Umbilical cord (tissue), 2 donors: ENCODE measurements at places on chromosomes 1 and 21. TPM values are rescaled to one million over a fixed set of nuclear protein-coding genes. Genes with fewer than 3 reads are reported as not detected.

THEM5 gene
- total RNA-seq: not detected

VCAM1 gene
- total RNA-seq: 37.6 TPM

C1QB gene
- 201 TPM for total RNA-seq

SPRR2A gene
- not detected for total RNA-seq

NUDC gene
- 18.5 TPM for total RNA-seq

NR1I3 gene
- total RNA-seq: 0.48 TPM

TRMT1L gene
- 21.2 TPM for total RNA-seq

ZNF683 gene
- total RNA-seq: 1.4 TPM

ATP1A4 gene
- total RNA-seq: 0.96 TPM

ARTN gene
- total RNA-seq: 4.8 TPM

DISP3 gene
- 0.96 TPM for total RNA-seq

AMY1A gene
- 0.48 TPM for total RNA-seq

DNA sequence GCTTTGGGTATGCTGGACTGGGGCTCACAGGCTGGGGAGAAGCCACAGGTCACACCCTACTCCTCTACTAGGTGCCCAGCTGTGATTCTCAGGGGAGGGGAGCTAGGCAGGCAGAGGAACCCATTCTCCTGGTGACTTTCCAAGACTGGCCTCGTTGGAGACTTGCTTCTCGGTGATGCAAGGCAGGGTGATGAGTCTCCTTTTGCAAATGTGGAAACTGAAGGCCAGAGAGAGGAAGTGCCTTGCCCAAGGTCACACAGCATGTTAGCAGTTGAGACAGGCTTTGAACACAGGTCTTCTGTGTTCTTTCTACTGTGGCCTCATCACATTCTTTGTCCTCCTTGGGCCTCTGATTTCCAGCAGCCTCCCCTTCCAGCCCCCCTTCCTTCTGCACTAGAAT is 20.5 kb upstream of the C1QA start:
- DNase-seq: no peak

DNA sequence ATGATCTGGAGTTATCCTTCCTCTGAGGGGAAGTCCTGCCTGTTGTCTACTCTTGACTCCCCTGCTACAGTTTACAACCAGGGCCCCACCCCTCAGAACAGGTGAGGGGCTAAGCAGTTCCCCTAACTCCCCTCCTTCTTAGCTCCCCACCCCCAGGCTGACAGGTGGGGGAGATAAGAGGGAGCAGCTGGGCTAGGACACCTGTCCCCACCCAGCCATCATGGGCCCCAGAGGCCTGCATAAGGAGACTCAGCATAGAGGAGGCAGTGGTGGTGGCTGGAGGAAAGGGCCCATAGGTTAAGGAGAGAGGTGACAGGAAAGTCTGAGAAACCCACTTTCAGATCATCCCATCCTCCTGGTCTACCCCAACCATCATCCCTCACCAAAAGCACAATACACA is 6.8 kb downstream of the MEF2D start:
- DNase-seq: no peak

DNA sequence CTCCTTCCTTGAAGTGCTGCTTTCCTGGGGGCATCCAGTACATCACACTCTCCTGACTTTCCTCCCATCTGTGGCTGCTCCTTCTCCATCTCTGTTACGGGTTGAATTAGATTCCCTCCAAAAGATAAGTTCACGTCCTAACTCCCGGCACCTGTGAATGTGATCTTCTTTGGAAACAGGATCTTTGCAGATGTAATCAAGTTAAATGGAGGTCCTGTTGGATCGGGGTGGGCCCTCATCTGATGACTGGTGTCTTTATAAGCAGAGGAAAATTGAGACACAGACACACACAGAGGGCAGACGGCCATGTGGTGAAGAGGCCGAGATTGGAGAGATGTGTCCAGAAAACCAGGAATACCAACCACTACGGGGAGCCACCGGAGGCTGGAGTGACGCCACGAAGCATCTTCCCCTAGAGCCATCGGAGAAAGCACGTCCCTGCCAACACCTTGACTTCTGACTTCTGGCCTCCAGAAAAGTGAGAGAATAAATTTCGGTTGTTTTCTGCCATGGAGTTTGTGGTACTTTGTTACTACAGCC is 36.0 kb downstream of the ZBTB18 start:
- DNase-seq: no peak

GRCh38 chr1:47181095-47181954 is 8.5 kb downstream of the PDZK1IP1 start:
- no peak for DNase-seq

DNA sequence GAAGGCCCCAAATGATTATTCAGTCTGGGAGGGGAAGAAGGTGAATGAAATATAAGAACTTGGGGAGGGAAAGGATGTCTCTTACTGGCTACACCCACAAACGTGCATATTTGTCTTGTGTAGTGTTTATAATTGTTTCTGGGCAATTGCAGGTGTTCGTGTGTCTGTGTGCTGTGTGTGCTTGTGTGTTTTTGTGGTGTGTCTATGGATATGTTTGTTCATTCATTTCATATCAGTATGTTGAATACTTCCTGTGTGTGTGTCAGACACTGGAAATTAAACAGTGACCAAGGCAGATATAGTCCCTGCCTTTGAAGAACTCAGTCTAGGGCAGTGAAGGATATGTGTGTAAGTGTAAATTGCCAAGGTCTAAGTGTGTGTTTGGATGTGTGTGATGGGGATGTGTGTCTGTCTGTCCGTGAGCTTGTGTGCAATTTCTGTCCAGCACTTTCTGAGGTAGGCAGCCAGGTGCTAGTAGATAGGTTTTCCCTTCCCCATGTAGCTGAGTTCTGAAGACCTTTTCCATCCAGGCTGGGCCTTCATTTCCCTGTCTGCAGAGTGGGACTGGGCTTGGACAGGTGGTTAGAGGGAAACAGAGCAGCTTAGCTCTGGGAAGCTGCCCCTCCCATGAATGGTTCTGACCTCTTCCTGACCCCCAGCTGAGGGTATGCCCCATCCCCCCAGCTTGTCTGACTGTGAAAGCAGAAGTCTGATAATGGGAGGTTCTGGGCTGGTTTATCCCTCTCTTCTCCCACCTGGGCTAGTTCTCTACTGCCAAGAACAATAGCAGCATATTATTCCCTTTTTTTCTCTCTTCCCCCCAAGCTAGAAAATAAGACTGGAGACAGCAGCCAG is 3.8 kb downstream of the AGO1 start:
- DNase-seq: no peak

DNA sequence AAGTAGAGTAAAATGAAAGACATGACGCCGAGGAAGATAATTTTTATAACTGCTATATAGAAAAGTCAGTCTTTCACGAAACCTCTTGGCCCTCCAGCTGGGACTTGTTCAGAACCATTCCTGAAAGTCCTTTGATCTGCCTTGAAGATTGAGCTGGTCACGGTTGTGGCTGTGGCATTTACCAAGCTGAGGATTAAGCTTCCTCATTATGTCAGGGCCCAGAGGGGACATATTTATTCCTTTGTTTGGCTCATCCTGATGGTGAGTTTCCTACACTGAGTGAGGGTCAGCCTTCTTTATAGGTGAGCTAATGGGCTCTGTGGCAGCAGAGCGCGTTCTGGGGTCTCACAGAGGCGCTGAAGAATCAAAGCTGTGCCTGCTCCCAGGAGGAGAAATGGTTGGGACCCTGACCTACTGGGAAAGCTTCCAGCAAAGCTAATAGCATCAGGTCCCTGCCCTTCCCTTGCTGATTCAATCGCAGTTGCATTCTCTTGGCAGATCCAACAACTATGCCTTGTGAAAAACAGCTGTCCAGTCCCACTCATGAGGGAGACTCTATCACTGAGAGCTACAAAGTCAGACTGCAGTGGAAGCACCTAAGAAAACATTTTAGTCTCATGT is 43.2 kb upstream of the PBX1 start:
- DNase-seq: peak; percentile 61

DNA sequence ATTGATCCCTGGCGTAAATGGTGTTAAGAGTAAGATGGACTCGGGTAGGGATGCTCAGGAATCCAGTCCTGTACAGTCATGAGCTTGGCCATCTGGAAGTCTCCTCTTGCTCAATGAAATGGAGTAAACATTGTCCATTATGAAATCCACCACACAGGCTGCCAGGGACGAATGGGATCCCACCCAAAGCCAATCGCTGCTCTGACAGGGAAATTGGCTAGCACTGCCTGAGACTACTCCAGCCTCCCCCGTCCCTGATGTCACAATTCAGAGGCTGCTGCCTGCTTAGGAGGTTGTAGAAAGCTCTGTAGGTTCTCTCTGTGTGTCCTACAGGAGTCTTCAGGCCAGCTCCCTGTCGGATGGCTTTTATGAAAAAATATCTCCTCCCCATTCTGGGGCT is at the start of gene HSD11B1:
HSD11B1 (plus strand) TSS at position 263 of the 400 bp plus-strand sequence; CDS start at position 360, 97 bp downstream.
- peak; percentile 25 for DNase-seq

DNA sequence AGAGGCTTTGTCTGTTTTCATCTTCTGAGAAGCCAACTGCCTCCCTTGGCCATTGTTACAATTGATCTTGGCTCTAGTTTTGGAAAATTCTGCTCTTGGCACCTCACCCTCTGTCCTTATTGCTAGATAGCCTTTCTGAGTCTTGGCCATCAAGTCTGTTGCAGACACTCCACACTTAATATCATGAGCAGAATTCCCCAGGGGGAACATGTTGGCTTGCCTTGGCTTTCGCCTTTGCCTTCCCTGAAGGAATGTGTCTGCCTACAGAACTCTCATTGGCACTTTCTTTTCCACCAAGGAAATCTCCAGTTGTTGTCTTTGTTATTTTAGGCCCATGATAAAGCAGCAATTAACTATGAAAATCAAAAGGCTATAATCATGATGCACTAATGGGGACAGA is 42.7 kb upstream of the LDLRAP1 start:
- DNase-seq: peak; percentile 37

GRCh38 chr1:121595089-121595488 is 410.3 kb downstream of the SRGAP2C start:
- DNase-seq: no peak

GRCh38 chr1:96095849-96096612 is 625.6 kb upstream of the PTBP2 start:
- DNase-seq: no peak

DNA sequence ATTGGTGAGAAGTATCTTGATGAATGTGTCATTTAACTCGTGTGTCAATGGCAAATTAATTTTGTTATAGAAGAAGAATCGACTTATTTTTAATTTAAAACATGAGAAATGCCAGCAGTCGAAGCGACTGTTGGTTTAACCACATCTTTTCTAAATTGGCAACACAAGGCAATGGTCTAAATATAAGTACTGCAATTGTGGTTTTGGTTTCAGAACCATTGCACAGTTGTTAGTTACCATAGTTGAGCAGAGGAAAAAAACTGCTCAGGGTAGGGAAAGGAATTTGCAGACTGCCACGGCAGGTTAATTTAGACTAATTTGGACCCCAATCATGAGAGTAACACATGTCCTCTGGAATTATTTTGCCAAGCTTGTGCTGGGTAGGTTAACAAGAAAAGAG is 185.6 kb upstream of the RUNX1 start:
- no peak for DNase-seq

DNA sequence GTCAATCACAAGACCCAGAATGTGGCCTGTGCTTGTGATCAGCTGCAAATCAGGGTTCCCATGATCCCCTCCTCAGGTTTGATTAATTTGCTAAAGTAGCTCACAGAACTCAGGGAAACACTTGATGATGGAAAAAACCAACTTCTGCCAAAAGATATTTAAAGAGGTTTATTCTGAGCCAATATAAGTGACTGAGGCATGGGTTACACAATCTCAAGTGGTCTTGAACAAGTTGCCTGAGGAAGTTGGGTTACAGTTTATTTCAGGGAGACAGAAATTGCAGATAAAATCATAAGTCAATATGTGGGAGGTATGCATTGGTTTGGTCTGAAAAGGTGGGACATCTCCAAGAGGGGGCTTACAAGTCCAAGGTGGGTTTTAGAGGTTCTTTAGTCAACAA is 243.1 kb downstream of the S1PR1 start:
- no peak for DNase-seq

DNA sequence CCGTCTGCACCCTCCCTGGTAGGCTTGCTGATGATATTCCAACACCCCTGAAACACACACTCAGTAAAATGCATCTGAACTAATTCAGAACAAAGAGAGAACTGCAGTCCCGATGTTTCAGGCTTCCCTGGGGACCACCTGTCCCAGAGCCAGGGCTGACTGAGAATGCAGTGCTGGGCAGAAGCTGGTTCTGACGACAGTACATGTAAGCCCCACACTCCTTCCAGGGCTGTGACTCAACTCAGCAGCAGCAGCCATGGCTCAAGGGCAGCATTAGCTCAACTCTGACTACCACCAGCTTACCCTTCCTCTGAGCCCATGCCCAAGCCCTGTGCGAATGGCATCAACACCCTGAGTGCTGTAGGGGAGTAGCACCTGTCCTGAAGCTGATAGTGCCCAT is 56.4 kb upstream of the SIPA1L2 start:
- no peak for DNase-seq

DNA sequence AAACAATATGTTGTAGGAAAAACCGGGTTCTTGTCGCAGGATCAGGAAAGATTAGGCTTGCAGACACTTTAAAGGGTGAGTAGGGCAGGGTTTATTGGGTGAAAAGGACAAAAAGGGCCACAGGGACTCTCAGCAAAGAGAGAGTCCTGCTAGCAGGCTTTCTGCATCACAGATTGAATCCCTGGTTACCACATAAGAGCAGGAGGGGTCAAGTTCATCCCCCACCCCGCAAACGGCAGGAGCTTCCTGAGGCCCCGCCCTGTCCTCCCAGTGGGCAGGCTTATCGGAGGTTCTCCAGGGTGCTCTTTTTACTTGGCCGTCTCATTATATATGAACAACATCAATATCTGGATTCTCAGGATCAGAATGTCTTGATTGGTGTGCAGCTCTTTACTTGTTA is 47.7 kb downstream of the SYCP1 start:
- DNase-seq: no peak

- DNase-seq: no peak
Observed at GRCh38 chr1:212976586-212976985, 26.2 kb downstream of the VASH2 start.

DNA sequence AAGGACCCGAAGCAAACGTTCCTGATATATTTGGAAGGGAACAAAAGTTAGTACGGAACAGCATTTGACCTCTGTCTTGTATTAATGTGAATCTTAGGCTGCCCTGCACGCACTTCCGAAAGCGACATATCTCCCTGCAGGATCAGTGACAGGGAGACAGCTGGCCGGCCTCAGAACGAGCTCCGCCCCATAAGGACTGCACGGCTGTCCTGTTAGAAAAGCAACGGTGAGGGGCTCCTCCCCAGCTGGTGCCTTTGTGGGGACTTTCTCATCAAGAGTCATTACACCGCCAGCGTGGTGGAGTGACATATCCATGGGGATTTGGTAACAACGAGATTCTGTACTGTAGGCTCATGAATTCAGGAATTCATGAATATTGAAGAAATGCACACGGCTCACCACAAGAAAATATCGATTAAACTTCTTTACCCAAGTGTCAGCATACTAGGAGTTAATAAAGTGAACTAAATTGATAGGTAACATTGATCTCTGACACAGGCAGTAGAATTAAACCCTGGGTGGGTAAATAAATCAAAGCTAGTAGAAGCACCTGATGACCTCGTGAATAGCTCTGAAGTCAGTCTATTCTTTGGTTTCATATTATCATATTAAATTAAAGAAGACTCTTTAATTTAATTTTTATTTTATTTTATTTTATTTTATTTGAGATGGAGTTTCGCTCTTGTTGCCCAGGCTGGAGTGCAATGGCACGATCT is 8.1 kb upstream of the GREM2 start:
- no peak for DNase-seq
